ENCODE measurements at places on chromosomes 6 and 20. TPM values are rescaled to one million over a fixed set of nuclear protein-coding genes. Genes with fewer than 3 reads are reported as not detected.

CFB gene
- 0.83 TPM for polyA plus RNA-seq

RREB1 gene
- polyA plus RNA-seq, result 8.5 TPM

PPIL6 gene
- 0.46 TPM for polyA plus RNA-seq

MRPS26 gene
- polyA plus RNA-seq, result 61.9 TPM

TREML1 gene
- not detected for polyA plus RNA-seq

NOX3 gene
- not detected for polyA plus RNA-seq

MYCT1 gene
- not detected for polyA plus RNA-seq

GPRC6A gene
- polyA plus RNA-seq, result not detected

RHAG gene
- not detected for polyA plus RNA-seq

ARFGEF3 gene
- not detected for polyA plus RNA-seq

SOBP gene
- polyA plus RNA-seq, result 0.30 TPM

ETV7 gene
- 2.4 TPM for polyA plus RNA-seq

DNAH8 gene
- polyA plus RNA-seq, result not detected

MROH8 gene
- polyA plus RNA-seq, result 2.6 TPM

HAO1 gene
- not detected for polyA plus RNA-seq

SH3BGRL2 gene
- 0.95 TPM for polyA plus RNA-seq

TMEM200A gene
- polyA plus RNA-seq, result 1.5 TPM

CD93 gene
- 0.02 TPM for polyA plus RNA-seq

CBLN4 gene
- polyA plus RNA-seq, result not detected

OTOR gene
- not detected for polyA plus RNA-seq

OR12D3 gene
- polyA plus RNA-seq, result not detected

MUCL3 gene
- not detected for polyA plus RNA-seq

KHDC1L gene
- polyA plus RNA-seq, result not detected

SLPI gene
- polyA plus RNA-seq, result not detected

VWA7 gene
- 2.5 TPM for polyA plus RNA-seq

MRPS10 gene
- 50.6 TPM for polyA plus RNA-seq

SPATS1 gene
- polyA plus RNA-seq, result not detected

ZSCAN26 gene
- 15.8 TPM for polyA plus RNA-seq

POM121L2 gene
- not detected for polyA plus RNA-seq

GHRH gene
- not detected for polyA plus RNA-seq

OR2H1 gene
- polyA plus RNA-seq, result not detected

PKHD1 gene
- polyA plus RNA-seq, result not detected

CFAP206 gene
- polyA plus RNA-seq, result not detected

FAM83B gene
- not detected for polyA plus RNA-seq

METTL24 gene
- polyA plus RNA-seq, result 0.98 TPM

TINAG gene
- polyA plus RNA-seq, result not detected

CCM2L gene
- not detected for polyA plus RNA-seq

UTRN gene
- 96.8 TPM for polyA plus RNA-seq

DNMT3B gene
- polyA plus RNA-seq, result 0.22 TPM

PRND gene
- 0.05 TPM for polyA plus RNA-seq

HDGFL1 gene
- polyA plus RNA-seq, result not detected

MC3R gene
- not detected for polyA plus RNA-seq

GRM4 gene
- polyA plus RNA-seq, result 0.03 TPM

SLC22A7 gene
- polyA plus RNA-seq, result not detected

RNF144B gene
- polyA plus RNA-seq, result 1.3 TPM

RUNX2 gene
- 16.1 TPM for polyA plus RNA-seq

CFAP61 gene
- not detected for polyA plus RNA-seq

RPS6KA2 gene
- polyA plus RNA-seq, result 3.6 TPM

ADTRP gene
- not detected for polyA plus RNA-seq

ERVFRD-1 gene
- 0.12 TPM for polyA plus RNA-seq

C20orf204 gene
- polyA plus RNA-seq, result 0.40 TPM

LY6G6D gene
- not detected for polyA plus RNA-seq

JPH2 gene
- not detected for polyA plus RNA-seq

CLPSL1 gene
- polyA plus RNA-seq, result not detected

TBXT gene
- not detected for polyA plus RNA-seq

APCDD1L gene
- polyA plus RNA-seq, result not detected

FUT9 gene
- polyA plus RNA-seq, result not detected

All from CD8-positive, alpha-beta memory T cell (primary cell).